ENCODE measurements at places on chromosomes 6 and 20. TPM values are rescaled to one million over a fixed set of nuclear protein-coding genes. Genes with fewer than 3 reads are reported as not detected.

SOX18 gene
- 5.7 TPM for polyA plus RNA-seq

TRIM10 gene
- polyA plus RNA-seq = 0.49 TPM

DNA sequence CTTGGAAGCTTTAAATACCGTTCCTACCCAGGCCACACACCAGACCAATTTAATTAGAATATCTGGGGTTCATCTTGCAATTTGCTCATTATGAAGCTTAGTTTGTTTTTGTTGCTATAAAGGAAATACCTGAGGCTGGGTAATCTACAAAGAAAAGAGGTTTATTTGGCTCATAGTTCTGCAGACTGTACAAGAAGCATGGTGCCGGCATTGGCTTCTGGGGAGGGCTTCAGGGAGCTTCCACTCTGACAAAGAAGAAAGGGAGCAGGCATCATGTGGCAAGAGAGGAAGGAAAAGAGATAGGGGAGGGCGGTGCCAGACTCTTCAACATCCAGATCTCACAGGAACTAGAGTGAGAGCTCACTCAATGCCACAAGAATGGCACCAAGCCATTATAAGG, 73.6 kb downstream of the RNF182 start:
- no peak for DNase-seq

GRCh38 chr6:14058735-14059134, 58.8 kb upstream of the CD83 start:
- no peak for DNase-seq

DNA sequence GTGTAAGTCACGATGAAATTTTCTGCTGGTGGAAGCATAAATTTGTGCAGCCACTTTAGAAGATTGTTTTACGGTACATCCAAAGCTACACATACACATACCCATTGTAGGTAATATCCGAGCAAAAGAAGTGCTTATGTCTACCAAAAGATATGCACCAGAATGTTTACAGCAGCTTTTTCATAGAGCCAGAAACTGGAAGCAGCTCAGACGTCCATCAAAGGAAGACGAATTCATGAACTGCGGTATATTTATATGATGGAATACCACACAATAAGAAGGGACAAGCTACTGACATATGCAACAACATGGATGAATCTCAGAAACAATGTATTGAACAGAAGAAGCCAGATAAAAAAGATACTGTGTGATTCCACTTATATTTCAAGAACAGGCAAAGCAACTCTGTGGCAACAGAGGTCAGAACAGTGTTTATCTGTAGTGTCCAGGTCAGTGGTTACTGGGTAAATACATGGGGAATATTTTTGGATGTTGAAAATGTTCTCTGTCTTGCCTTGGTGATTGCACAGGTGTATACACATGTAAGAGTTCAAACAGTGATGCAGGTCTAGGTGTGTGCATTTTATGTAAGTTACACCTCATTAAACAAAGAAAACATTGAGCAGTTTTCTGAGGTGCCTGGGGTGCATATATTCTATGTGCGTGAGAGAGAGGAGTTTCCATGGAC, 51.9 kb upstream of the EXOC2 start:
- no peak for DNase-seq

HLA-DRA gene
- 82.4 TPM for polyA plus RNA-seq

ARMH2 gene
- not detected for polyA plus RNA-seq

GRCh38 chr20:23710771-23711170, 21.9 kb upstream of the CST4 start:
- no peak for DNase-seq

- no peak for DNase-seq
These were observed 63.4 kb upstream of the BTN3A2 start for GRCh38 chr6:26301638-26302037.

GTPBP2 gene
- polyA plus RNA-seq = 44.5 TPM

- DNase-seq = no peak
These were observed 396.5 kb downstream of the SMOC2 start for GRCh38 chr6:168837254-168838036.

- DNase-seq = no peak
These were observed 17.0 kb upstream of the KIF13A start for GRCh38 chr6:18004256-18004985.

DNA sequence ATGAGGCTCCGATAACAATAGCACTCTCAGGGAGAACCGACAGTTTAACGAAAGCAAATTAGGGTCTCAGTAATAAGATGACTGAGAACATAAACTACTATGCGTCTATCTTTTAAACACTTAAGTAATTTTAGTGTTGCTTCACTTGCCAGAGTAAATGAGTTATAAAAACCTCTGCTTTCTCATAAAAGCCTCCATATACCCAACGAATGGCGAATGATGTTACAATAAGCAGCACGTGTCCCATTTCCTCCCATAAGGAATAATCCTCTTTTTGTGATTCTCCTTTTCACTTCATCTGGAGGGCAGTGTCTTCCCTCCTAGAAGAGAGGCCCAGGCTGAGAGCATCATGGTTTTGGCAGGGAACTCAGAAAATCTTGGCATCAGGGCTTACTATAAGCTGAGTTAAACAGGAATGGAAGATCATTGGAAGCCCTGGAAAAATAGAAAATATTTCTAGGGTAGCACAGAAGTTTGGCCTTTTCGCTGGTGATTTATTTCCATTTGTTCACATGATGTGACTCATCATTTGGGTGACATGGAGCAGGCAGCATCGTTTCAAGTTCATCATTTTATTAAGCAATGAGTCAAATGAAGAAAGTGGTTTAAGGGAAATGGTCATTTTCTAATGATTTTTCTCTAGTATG, 255.4 kb downstream of the ATXN1 start:
- no peak for DNase-seq

GRCh38 chr20:62303340-62304226, 786 bp downstream of the ADRM1 start:
- no peak for DNase-seq

DSP gene
- polyA plus RNA-seq = 60.5 TPM

DNA sequence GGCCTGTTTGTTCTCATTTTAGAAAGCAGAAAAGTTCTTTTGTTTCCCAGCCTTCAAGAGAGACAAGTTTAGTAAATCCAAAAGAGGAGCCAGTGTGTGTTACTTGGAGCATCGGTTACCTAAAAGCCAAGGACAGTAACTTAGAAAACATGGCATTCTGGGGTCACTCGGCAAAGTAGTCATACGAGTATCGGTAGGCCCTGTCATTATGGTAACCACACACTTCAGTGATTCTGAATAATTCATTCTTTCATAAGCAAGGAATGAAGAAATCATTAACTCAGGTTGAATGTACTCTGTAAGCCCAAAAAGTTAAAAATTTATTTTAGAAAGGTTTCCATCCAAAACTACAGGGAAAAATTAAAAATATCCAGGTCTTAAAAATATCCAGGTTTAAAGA, 34.0 kb downstream of the CNKSR3 start:
- DNase-seq = no peak

DNA sequence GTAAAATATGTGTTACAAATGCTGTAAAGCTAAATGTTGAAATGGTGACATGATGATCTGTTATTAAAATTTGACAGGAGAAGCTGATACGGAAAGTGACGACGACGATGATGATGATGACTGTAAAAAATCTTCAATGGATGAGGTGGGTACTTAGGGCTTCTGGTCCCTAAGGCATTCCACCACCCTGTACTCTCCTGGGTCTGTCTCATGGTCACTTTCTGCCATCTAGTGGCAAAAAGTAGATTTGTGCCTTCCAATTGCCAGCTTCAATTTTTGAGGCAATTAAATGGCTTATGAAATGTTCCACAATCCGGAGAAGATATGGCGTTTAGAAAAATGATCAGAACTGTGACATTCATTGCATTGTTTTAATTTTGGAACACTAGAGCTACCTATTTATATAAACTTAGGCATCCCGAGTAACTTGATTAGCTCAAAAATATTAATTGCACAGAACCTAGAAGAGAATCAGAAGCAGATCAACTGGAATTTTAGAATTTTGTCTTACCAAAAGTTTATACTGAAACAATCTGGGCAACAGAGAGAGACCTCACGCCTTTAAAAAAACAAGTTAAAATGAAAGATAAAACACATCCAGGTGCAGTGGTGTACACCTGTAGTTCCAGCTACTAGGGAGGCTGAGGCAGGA, 346.5 kb upstream of the PLCB4 start:
- no peak for DNase-seq

SLC17A1 gene
- 14.9 TPM for polyA plus RNA-seq

FAM162B gene
- 7.8 TPM for polyA plus RNA-seq

- no peak for DNase-seq
These were observed 13.2 kb upstream of the MAP3K4 start for GRCh38 chr6:160978141-160978901.

DNA sequence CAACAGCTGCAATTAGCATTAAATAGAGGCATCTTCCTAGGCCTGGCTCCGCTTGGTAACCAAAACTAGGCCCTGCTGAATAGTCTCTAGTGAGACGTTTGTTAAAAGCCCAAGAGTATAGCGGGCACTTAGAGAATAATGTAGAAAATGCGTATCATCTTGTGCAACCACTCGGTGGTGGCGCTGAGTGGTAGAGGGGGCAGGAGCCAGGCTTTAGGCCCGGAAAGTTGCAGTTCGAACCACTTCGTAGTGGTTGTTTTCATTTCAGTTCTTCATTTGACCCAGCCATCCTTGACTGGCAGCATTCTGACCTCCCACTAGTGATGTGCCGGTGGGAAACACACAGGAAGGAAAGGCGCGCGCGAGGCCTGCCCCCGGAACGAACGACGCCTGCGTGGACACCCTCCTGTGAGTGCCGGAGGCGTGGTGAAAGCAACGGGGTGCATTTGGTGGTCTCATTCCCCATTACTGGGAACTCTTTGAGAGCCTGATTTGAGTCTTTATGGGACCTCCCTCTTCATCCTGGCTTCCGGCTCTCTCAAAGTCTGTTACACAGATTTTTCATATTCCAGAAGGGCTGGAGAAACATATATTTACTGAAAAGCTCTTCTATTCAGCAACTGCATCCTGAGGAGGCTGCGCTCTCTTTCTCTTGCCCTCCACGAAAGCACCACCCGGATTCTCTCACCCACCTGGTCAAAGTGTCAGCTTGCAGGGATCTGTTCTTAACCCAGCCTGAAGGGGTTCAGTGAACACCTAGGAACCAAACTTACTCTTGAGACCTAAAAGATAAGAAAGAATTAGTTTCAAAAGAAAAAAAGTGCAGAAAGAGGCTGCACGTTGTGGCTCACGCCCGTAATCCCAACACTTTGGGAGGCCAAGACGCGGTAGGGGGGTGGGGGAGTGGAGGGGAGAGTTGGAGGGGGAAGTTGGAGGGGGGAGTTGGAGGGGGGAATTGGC, 18.2 kb downstream of the GPX5 start:
- DNase-seq = no peak

PRDM13 gene
- polyA plus RNA-seq = not detected

DNA sequence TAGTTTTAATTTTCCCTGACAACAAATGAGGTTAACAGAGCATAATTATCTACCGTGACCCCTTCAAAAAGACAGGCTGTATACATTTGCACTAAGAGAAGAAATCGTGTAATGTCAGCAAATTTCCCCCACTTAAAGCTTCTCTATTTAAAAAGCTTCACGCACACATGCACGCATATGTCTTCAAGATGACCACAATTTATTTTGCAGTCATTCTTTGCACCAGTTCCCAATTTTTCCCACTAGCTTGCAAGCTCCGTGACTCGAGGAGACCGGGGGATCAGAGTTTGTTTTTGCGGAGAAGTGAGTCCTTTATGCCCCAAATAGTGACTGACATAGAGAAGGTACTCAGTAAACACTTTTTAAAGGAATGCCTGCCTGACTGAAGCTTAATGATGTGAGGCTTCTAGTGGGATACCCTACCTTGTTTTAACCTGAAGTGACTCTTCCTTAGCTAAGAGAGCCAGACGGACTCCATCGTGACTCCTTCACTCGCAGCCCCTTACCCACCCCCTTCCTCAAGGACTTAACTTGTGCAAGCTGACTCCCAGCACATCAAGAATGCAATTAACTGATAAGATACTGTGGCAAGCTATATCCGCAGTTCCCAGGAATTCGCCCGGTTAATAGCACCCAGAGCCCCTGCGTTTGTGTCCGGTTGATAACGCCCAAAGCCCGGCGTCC, 9.3 kb upstream of the NQO2 start:
- no peak for DNase-seq

ENPP1 gene
- 22.5 TPM for polyA plus RNA-seq

- DNase-seq = no peak
These were observed 52.4 kb upstream of the IPCEF1 start for GRCh38 chr6:154408891-154409500.

NNAT gene
- 100 TPM for polyA plus RNA-seq

GRCh38 chr6:5979650-5980420, 26.9 kb downstream of the NRN1 start:
- DNase-seq = no peak

DNA sequence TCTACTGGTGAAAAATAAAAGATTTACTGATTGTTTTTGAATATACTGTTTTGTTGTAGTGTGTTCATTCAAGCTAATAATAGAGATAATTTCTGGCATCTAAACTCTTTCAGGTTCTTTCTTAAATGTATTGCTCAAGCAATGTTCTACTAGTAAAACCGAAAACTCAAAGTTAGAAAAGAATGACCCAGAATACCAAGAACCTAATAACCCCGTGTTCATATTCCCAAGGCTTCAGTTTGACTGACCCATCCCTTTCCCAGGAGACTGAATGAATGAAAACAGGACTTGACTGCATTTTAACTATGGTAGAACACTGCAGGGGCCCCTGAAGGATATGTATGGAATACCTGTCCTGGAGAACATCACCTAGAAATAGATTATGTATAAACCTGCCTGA, 375.3 kb downstream of the MAFB start:
- DNase-seq = no peak

- no peak for DNase-seq
These were observed 88.8 kb downstream of the YTHDF1 start for GRCh38 chr20:63126876-63127699.

MUC22 gene
- polyA plus RNA-seq = not detected

DNA sequence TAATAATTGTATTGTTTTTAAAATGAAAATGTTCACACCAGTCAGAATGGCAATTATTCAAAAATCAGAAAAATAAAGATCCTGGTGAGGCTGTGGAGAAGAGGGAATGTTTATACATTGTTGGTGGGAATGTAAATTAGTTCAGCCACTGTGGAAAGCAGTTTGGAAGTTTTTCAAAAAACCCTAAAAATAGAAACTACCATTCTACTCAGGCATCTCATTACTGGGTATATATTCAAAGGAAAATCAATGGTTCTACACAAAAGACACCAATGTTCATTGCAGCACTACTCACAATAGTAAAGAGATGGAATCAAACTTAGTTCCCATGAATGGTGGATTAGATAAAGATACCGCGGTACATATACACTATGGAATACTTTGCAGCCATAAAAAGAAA, 461.5 kb upstream of the ADGRB3 start:
- DNase-seq = no peak

RBL1 gene
- polyA plus RNA-seq = 13.5 TPM

SYCP2 gene
- 8.7 TPM for polyA plus RNA-seq

GRCh38 chr6:126880964-126881363, 237.5 kb upstream of the RSPO3 start:
- DNase-seq = no peak

GRCh38 chr6:35876902-35877301, 44.0 kb downstream of the SRPK1 start:
- DNase-seq = no peak

- no peak for DNase-seq
These were observed 75.6 kb downstream of the PRND start for GRCh38 chr20:4797275-4797674.

TMEM14B gene
- 97.8 TPM for polyA plus RNA-seq

GRCh38 chr20:46811224-46812084, 83.2 kb upstream of the EYA2 start:
- no peak for DNase-seq

GRCh38 chr20:61355585-61355984, 103.5 kb downstream of the CDH4 start:
- no peak for DNase-seq

ANKRD6 gene
- polyA plus RNA-seq = 17.2 TPM

PSMB9 gene
- 5.7 TPM for polyA plus RNA-seq

GRCh38 chr20:57020364-57020763, 246.1 kb downstream of the BMP7 start:
- no peak for DNase-seq

GRCh38 chr6:88616380-88616779, 347.0 kb downstream of the RNGTT start:
- no peak for DNase-seq
